ENCODE measurements at places on chromosomes 1 and 21.

- DNase-seq: no peak
Measured at GRCh38 chr1:92882819-92883218, 51.0 kb downstream of the RPL5 start.

DNA sequence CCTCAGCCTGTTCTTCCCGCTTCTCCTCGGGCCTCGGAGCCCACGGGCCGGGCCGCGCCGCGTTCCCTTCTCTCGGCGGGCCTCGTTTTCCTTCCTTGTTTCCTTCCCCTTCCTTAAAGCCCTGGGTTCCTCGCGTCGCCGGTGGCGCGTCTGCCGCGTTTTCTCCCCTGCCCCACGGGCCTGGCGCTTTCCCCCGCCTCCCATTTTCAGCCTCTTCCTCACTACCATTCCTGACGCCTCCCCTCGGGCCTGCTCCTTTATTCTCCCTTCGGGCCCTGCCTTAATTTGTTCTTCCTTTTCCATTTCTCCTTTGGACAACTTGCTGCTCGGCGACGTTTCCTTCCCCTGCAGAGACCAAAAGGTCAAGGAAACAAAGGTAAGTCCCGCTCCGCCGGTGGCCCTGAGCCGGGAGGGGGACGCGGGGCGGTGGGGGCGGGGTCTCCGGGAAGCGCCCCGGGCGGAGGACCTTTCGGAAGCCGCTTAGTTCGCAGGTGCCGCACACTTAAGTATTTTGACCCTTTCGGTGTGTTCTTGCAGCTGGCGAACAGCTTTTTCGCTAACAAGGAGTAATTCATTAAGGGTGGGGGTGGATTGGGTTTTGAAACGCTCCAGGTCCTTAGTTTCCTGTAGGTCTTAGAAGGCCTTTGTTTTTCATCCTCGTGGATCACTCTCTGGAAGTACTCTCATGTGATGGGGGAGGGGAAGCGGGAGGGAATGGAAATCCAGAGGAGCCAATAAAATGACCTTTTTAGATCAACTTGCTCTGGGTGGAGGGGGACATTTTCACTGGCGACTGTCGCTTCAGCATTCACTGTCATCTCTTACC, 780 bp downstream of the YTHDF2 start:
- DNase-seq: peak; percentile 42

DNA sequence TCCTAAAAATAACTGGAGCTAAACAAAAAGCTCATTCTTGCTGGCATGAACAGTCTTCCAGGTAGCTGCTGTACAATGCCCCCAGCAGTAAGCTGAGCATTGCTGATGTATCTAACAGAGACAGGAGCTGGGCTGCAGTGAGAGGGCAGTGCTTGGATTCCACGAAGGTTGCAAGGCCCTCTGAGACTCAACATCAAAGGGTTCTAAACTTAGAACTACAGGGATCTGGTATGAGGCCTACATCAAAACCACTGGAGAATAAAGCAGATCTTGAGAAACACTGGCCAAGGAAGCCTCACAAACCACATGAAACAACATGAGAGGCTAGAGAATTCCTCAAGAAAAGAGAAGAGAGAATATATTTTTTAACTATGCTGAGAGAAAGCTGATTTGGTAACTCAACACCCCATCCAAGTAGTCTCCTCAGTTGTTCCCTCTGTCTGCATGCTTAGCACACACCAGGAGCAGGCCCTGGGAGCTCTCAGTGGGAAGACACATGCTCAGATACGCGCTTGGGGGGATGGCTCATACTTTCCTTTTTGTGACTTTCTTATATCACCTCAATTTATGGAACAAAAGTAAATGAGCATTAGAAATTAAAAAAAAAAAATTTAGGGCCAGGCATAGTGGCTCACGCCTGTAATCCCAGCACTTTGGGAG, 27.7 kb downstream of the DSTYK start:
- DNase-seq: no peak

DNA sequence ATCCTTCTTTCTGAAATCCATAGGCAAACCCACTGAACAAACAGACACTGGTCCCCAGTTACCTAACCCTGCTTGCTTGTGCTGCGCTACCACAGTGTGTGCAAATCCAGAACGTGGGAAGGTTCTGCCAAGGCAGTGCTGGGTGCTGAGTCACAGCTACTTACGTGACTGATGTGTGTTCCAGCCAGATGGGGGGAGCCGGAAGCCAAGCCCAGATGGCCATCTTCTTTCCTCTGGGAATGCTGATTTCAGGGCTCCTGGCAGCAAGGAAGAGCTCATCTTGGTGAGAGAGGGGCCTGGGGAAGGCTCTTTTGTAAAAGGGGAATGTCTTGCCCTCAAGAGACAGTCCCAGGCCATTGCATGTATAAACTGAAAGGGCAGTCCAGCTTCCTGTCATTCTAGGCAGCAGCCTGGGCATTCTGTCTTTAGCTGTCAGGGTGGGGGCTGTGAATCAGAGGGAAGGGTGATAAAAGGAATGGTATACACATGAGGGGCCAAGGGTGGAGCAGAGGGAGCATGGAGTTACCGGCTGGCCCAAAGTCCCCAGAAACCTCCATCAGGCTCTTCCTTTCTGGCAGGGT, 54.1 kb downstream of the CD46 start:
- DNase-seq: no peak

DNA sequence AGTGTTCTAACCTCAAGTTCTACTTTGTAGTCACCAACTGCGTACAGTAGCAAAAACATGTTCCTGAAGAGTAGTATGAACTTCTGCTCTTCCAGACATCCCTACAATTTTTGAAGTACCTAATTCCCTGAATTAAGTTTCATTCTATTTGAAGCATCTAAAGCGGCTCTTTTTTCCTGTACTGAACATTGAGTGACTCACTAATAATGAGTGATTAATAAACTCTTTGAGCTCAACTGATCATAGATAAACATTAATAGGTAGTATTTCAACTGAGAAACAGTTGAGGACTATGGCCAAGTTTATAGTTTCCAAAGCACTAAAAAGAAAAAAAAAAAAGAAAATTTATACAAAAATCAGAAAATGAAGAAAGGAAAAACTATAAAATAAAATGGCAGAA, 683.1 kb downstream of the LTN1 start:
- no peak for DNase-seq

DNA sequence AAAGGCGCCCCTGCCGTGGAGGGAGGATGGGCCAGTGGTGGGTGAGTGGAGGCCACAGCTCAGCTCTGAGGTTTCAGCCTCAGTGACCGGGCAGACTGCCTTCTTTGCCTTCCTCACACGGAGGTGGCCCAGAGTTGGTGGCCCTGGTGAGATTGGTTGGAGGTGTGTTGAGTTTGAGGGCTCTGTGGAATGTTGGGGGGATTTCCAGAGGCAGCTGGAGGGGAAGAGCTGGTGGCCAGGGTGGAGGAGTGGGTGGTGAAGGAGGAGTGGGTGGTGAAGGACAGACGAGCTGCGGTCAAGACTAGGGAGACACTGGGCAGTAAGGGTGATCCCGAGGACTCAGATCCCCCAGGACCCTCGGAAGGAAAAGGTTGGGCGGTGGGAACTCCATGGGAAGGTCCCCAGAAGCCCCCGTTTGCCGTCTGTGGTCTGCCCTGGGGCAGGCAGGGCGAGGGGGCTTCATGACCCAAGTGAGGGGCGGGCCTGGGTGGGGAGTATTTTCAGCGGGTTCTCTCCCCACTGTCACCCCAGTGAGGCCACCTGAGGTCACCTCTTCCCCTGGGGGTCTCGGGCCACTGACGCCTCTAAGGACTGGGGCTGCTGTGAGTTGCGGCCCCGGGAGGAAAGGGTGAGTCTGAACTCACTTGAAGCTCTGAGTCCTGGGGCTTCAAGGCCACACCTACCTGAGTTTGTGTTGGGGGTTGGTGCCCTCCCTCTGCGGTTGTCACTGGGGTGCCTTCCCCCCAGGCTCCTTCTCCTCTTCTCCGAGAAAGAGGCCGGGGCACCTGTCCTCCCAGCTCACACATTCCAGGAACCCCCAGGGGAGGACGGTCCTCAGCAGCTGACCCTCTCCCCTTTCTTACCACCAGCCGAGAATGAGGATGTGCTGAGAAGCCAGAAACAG, 22.7 kb upstream of the PIK3CD start:
- DNase-seq: no peak

DNA sequence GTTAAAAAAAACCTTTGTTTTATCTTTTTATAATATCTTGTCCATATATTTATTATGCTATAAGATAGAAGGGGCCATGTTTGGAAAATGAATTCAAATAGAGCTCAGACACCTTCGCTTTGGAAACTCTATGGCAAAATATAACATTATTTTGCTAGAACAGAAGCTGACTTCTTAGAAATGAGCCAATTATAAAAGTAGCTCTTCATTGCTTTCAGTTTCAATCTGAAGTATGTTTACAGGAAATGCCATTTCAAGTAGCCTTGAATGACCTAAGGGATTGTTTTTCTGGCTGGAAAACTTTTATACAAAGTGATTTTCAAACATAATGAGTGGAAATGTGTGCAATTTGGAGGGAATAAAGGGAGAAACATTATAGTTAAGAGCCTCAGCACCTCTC, 37.8 kb upstream of the GBP5 start:
- no peak for DNase-seq

- DNase-seq: no peak
Measured at GRCh38 chr21:42463861-42464515, 32.0 kb downstream of the RSPH1 start.

- DNase-seq: no peak
Measured at GRCh38 chr1:16017461-16018303, at the start of gene HSPB7. HSPB7 (minus strand) TSS chr1:16018043; CDS start chr1:16017963, 80 bp downstream.
